Osteocyte (in vitro differentiated cells): ENCODE measurements at places on chromosomes 12 and 14.

DNA sequence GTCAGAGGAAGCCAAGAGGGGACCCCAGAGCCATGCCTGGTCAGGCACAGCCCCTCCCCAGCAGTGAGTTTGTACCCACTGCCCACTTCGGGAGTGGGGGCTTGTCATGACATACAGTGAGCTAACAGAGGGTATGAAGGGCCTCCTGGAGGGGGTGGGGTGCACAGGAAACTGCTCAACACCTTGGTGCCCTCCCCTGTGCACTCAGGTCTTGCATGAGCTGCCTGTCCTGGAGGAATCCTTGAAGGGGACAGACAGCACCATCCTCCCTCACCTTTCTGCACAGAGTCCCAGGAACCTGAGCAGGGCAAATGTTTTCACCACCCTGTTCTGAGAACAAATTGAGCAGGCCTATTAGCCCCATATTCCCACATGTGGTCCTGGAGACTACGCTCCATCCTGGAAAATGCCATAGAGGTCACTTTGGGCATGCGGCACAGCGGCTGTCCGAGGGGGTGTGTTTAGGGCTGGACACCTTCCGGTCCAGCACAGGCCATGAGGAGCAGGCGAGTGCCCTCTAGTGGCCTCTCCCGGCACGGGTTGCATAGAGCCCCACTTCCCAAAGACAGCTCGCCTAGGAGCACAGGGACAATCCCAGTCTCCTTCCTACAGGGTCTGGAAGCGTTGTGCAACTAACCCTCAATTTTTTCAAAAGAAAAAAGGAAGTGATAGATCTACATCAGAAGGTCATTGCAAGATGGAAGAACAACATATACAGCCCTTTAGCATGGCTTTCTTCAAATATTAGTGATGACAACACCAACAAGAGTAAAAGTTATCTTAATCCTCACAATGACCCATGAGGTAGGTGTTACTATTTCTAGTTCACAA, 31.9 kb upstream of the ZFP36L1 start:
- peaks cover 11% of the 10 kb centered on the region for H3K4me1 ChIP-seq
- no peak overlapping the region for H3K27ac ChIP-seq
- no peaks in the 10 kb centered on the region for H3K27me3 ChIP-seq
- H3K36me3 ChIP-seq, result no peaks in the 10 kb centered on the region
- DNase-seq, result peak; percentile 91

- H3K36me3 ChIP-seq, result no peaks in the 10 kb centered on the region
- H3K4me3 ChIP-seq, result no peak overlapping the region
- no peak for DNase-seq
- H3K27ac ChIP-seq, result no peak overlapping the region
- H3K4me1 ChIP-seq, result peaks cover 9% of the 10 kb centered on the region
Observed at GRCh38 chr12:87670448-87670847, 358.8 kb downstream of the C12orf50 start.

GRCh38 chr14:33837943-33838683, 112.8 kb downstream of the EGLN3 start:
- H3K36me3 ChIP-seq, result no peaks in the 10 kb centered on the region
- H3K4me1 ChIP-seq, result no peaks in the 10 kb centered on the region
- DNase-seq, result no peak
- peaks cover 14% of the 10 kb centered on the region for H3K27me3 ChIP-seq
- H3K4me3 ChIP-seq, result no peak overlapping the region

DNA sequence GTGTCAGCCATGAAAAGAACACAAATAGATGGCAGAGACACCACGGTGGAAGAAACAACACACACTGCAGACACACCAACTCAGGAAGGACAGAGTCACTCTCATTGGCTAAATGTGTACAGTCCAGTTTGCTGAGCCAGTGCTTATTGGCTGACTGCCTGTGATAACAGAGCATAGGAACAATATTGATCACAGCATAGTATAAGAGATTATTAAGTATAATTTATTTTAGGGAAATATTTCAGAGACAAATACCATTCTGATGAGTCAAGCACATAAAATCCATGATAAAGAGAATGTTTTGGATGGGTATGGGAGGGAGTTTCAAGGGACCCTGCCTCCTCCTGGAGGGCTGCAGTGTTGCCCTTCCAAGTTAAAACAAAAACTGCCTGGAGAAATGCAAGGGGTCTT, 50.9 kb downstream of the BTG1 start:
- peaks cover 46% of the 10 kb centered on the region for H3K4me1 ChIP-seq
- H3K36me3 ChIP-seq, result peaks cover 1% of the 10 kb centered on the region
- no peaks in the 10 kb centered on the region for H3K27me3 ChIP-seq
- H3K27ac ChIP-seq, result peak overlapping the region; percentile 47

DNA sequence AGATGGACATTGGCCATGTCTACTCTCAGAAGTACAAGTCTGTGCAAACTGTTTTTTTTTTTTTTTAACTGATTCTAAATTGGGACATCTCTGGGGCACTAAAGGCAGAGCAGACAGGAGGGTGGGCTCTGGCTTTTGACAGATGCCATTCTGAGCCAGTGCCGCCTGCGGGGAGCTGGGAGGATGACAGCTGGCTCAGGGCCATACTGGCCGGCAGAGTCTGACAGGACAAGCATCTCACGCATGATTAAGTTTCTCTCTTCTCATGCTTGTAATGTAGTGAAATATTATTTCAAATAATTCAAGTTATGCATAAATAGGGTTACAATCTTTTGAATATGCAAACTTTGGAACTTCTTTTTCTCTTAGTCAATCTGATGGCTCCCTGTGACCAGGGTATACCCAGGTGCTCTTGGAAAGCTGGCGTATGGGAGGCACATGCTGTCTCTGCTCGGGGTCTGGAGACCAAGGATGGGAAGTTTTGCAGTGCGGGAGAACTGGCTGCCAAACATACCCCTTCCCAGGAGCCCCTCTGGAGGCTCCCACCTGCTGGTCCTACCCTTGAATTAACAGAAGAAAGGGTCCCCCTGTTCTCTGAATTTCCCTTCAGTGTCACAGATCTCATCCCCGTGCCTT, 7.6 kb downstream of the CDCA4 start:
- peaks cover 53% of the 10 kb centered on the region for H3K4me1 ChIP-seq
- no peak for DNase-seq
- H3K4me3 ChIP-seq, result no peak overlapping the region
- peaks cover 8% of the 10 kb centered on the region for H3K36me3 ChIP-seq
- peak overlapping the region; percentile 57 for H3K27ac ChIP-seq
- H3K27me3 ChIP-seq, result no peaks in the 10 kb centered on the region

DNA sequence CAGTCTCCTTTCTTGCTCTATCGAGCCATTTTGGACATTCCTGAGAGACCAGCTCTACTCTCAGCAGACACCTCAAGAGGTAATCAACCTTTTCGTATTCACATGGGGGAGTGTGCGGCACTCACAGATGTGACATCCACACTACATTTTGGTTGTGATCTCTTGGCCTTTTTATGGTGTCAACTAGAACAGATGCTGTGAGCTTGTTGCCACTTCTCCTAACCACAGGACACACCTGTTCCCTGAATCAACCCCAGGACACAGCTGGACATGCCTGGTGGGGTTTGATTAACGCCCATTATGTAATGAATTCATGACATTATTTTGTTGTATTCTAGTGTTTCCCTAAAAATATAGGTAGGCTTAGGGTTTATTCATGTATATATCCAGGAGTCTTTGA, 1143.6 kb downstream of the TMEM121 start:
- H3K4me3 ChIP-seq, result no peak overlapping the region
- H3K27ac ChIP-seq, result no peak overlapping the region
- no peaks in the 10 kb centered on the region for H3K4me1 ChIP-seq
- DNase-seq, result no peak
- H3K36me3 ChIP-seq, result no peaks in the 10 kb centered on the region

- no peak overlapping the region for H3K4me3 ChIP-seq
- DNase-seq, result no peak
- peak overlapping the region; percentile 71 for H3K27ac ChIP-seq
- H3K27me3 ChIP-seq, result no peaks in the 10 kb centered on the region
Observed at GRCh38 chr12:65648461-65648860, 175.8 kb upstream of the HMGA2 start.

DNA sequence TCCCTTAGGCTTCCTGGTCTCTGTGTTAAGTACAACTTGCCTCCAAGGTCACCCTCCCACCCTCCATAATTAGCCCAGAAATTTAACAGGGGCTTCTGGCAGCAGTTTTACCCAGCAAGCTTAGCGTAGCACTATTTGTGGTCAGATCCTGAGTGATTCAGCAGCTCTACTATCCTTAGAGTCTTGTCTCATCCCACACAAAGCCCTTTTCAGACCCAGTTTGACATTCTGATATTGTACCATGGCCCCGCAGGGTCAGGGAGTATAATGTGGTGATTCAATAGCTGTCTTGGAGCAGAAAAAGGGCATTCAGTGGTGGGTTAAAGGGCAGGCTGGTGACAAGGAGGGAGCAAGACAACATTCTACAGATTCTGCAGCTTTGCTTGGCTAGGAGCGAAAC, 153.8 kb upstream of the DDHD1 start:
- H3K4me3 ChIP-seq, result no peak overlapping the region
- peaks cover 31% of the 10 kb centered on the region for H3K4me1 ChIP-seq
- DNase-seq, result no peak
- no peak overlapping the region for H3K27ac ChIP-seq
- peaks cover 1% of the 10 kb centered on the region for H3K36me3 ChIP-seq

- H3K27me3 ChIP-seq, result no peaks in the 10 kb centered on the region
- no peak for DNase-seq
- no peak overlapping the region for H3K27ac ChIP-seq
- H3K4me1 ChIP-seq, result peaks cover 10% of the 10 kb centered on the region
- H3K36me3 ChIP-seq, result no peaks in the 10 kb centered on the region
- no peak overlapping the region for H3K4me3 ChIP-seq
Observed at GRCh38 chr14:49959822-49960408, 67.0 kb downstream of the ARF6 start.

- H3K27ac ChIP-seq, result peak overlapping the region; percentile 98
- no peak for DNase-seq
- H3K4me1 ChIP-seq, result peaks cover 17% of the 10 kb centered on the region
- no peaks in the 10 kb centered on the region for H3K27me3 ChIP-seq
- H3K36me3 ChIP-seq, result peaks cover 5% of the 10 kb centered on the region
- peak overlapping the region; percentile 82 for H3K4me3 ChIP-seq
Observed at GRCh38 chr14:22870811-22871223, 723 bp upstream of the LRP10 start.

DNA sequence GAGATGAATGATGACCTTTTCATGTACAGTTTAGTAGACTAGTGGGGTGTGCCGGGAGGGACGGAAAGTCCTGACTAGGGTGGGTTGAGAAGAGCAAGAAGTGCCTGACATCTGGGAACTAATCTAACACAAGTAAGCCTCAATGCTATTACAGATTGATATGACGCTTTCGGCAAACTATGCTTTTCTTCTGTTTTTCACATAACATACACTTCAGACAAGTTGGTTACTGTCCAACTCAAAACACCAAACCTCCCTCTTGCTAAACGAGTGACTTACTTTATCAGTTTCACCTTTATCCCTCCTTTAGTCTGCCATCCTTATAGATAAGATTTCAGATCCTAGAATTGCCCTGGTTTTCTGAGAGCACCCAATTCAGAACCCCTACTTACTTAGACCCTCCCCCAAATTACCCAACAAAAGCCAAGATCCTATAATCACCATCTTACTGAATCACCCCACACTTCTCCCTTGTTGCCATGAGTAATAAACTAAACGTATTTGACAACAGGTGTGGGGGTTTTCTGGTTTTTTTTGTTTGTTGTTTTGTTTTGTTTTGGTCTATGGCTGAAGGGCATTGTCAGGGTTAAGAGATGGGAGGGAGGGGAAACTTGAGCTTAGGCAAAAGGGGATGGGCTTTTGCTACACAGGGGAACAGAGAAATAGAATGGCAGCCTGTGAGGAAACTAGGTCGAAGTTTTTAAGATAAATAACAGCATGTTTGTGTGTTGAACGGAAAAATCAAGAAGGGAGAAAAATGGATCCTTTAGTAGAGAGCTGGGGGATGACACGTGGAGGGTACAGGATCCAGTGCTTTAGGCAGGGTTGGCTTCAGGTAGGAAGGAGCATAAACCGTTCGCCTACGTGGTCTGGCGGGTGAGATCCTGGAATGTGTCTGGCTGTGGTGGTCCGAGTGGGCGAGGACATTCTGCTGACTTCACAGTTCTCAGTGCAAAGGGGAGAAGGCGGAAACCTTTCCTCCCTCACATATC, 6.1 kb upstream of the PSMA3 start:
- peaks cover 15% of the 10 kb centered on the region for H3K4me1 ChIP-seq
- no peak overlapping the region for H3K27ac ChIP-seq
- H3K4me3 ChIP-seq, result no peak overlapping the region

DNA sequence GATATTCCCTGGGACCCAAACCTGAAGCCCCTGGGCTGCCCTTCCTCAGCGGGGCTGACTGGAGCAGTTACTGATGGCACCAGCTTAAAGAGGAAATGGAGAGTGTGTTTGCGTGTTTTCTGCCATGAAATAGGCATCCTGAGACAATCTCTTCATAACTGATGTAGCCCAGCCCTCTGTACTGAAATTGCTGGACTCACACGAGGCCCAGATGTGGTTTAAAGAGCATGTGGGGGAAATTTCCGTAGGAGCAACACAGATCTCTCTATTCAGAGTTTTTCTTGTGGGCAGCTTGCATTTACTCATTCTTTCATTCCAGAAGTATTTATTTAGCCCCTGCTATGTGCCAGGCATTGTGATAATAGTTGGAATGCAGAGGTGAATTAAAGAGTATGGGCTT, 782.1 kb upstream of the TBX3 start:
- peak; percentile 60 for DNase-seq
- H3K36me3 ChIP-seq, result no peaks in the 10 kb centered on the region
- no peak overlapping the region for H3K4me3 ChIP-seq
- H3K27ac ChIP-seq, result no peak overlapping the region

- no peak for DNase-seq
- no peak overlapping the region for H3K4me3 ChIP-seq
- H3K36me3 ChIP-seq, result peaks cover 9% of the 10 kb centered on the region
- H3K4me1 ChIP-seq, result no peaks in the 10 kb centered on the region
- no peak overlapping the region for H3K27ac ChIP-seq
- H3K27me3 ChIP-seq, result no peaks in the 10 kb centered on the region
Observed at GRCh38 chr12:122141911-122142725, 31.9 kb downstream of the IL31 start.

DNA sequence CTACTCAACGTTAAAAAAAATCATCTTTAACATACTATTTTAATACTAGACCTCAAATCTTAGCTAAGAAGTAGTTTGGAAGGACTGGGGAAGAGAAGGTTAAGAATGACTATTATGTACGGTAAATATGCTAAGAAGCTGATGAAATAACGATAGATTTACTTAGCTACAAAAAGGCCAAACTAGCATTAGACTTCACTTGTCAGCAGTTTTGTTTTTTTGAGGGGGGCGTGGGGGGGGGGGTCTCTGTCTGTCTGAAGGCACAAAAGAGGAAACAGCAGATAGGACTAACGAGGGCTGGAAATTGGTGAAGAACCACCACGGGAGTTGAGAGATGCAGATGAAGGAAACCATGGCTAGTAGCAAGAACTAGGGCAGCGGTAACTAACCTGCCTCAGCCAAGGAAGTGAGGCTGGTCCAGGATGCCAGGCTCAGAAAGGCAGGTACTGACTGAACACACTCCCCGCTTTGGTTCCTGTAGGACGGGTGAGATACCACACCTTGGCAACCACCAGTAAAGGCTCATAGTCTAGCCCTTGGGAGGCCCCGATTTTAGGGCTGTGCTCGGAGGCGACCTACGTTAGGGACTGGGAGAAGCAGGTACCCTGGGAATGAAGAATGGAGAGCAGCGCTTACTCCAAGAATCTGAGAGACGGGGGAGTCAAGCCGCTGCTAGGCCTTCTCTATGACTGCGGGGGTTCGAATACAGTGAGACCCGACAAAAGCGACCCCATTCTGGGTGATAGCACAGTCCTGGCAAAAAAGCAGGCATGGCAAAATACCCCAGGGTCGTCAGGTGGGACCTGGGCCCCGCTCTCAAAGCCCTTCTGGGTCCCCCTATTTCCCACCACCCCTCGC, 675 bp downstream of the NEDD8 start:
- no peak for DNase-seq
- peaks cover 35% of the 10 kb centered on the region for H3K4me1 ChIP-seq
- peak overlapping the region; percentile 100 for H3K4me3 ChIP-seq
- H3K27me3 ChIP-seq, result no peaks in the 10 kb centered on the region
- peak overlapping the region; percentile 95 for H3K27ac ChIP-seq
- H3K36me3 ChIP-seq, result peaks cover 8% of the 10 kb centered on the region
